ENCODE measurements at places on chromosomes 1 and 21.

DNA sequence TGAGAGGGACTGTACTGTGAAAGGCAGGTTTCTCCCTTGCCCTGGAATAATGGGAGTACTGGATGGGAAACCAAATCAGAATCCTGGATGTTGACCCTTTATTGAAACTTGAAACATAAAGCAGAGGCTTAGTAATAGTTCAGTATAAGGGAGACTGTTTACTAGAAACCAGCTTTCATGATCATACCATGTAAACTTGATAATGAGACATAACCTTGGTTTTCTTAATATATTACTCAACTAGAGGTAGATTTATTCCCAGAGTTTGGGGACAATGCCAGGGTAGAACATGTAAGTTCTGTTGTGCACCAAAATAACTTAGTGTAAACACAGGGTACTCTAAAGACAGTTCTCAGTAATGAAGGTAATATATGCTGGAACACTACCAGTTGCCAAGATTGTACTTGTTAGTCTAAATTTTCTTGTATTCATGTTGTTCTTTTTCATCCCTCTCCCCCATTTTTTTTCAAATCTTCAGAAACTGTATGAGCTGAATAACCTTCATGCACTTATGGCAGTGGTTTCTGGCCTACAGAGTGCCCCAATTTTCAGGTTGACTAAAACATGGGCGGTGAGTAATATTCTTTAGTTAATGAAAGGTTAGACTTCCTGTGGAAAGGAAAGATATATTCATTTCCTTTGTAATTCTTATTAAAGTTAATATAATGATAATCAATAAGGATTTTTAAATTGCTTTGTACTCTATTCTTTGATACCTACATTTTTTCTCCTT, 49.6 kb downstream of the ANGPTL1 start:
- DNase-seq: no peak

GRCh38 chr21:42861311-42861847, 18.0 kb downstream of the WDR4 start:
- DNase-seq: no peak

GRCh38 chr1:40582116-40582515, 50.7 kb downstream of the ZNF684 start:
- no peak for DNase-seq

- no peak for DNase-seq
These were observed 54.9 kb downstream of the GALNT2 start for GRCh38 chr1:230121950-230122349.

GRCh38 chr1:114833421-114833820, 21.2 kb upstream of the SYCP1 start:
- DNase-seq: no peak

GRCh38 chr1:112788561-112788960, 73.4 kb upstream of the PPM1J start:
- no peak for DNase-seq

DNA sequence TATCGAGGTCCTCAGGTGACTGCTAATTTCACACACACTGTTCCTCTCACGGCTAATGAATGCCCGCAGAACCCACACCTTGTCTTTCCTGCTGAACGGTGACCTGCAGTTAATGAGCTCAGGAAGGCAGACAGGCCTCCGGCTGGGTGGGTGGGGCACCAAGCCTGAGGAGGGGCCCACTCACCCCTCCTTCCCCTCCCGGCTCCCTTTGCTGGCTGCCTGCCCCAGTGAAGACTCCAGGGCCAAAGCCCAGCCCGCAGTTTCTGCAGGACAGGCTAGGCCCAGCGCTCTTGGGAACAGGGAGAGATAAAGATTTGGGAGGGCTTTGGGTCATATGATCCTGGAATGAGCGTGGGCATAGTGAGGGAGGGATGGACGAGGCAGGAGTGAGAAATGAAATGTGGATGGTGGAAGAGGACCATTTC, 26.4 kb downstream of the FOXO6 start:
- DNase-seq: no peak

DNA sequence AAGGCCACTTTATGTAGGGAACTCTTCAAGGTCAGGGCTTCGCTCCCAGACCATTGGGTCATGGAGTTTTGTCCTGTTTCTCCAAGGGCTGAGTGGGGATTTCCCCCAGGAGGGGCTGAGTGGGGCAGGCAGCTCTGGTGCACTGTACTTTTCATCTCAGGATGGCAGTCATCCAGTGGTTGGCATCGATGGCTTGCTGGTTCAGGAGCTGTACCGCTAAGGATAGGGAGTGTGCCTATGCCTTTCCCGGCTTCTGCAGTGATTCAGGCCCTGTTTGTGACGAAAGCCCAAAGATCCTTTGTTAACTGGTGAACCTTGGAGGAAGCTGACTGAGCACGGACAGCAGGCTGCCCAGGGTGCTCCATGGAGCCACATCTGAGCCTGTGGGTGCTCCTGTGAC, 100.1 kb upstream of the GADD45A start:
- no peak for DNase-seq

GRCh38 chr1:234309598-234310459, 63.4 kb upstream of the COA6 start:
- peak; percentile 60 for DNase-seq

- DNase-seq: no peak
These were observed 2.2 kb upstream of the SEMA4A start for GRCh38 chr1:156151093-156151688.

DNA sequence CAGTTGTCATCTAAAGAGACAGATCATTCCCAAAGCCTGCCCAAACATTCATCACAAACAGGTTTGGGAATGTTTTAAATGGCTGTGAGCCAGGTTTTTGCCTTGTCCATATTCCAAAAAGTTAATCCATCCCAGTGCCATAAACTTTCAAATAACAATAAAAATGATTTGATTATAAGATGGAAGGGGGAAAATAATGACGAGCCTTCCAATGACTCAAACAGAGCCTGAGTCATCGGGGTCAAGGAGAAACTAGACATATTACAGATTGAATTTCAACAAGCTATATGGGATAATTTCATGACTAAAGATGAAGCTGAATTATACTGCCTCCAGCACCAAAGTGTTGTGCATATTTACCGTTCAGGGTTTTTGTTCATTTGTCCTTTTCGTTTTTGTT, 195.8 kb upstream of the PKN2 start:
- no peak for DNase-seq

DNA sequence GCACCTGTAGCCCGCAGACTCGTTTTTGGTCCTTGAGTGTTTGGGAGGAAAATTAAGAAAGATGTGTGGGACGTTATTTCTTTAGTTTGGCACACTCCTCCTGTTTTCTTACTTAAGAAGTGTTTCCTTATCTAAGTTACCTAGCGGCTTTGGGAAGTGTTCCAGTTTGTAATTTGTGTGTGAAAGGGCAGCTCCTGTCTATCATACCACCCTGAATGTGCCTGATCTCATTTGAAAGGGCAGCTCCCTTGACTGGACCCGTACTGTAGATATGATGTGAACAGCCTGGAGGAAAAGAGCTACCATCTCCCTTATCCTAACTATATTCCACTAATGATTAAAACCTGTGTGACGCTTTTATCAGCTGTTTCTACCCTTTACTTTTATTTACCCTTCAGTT, 314.3 kb downstream of the CHRM3 start:
- no peak for DNase-seq

- no peak for DNase-seq
These were observed 104.3 kb upstream of the ADAR start for GRCh38 chr1:154712166-154712810.

GRCh38 chr1:25066731-25067517, 136.8 kb upstream of the RUNX3 start:
- no peak for DNase-seq

DNA sequence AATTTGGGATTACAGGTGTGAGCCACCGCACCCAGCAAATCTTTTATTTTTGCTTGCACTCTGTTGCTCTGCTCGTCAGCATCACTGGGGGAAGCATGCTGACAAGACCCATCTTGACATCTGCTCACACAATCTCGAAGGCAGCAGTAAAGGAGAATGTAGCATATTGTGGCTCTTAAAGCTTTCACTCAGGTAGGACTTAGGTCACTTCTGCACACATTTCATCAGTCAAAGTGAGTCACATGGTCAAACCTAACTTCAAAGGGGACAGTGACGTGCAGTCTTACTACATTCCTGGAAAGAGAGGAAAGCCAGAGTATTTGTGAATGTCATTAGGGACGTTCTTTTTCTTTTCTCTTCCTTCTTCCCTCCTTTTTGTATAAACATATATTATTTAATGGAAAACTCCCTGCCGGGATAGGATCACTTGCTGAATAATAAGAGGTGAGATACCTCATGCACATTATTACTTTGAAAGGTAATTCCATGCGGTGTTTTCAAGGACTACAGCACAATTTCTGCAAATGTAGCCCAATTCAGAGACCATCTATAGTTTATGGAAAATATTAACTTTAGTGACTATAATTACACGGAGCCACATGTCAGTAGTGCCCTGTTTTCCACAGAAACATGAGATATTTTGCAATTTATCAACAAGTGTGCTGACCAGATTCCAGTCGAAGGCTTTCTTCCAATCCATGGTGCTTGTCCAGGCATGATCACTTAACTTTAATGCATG, 19.3 kb upstream of the ACBD6 start:
- no peak for DNase-seq

GRCh38 chr1:207649210-207649753, 4.3 kb downstream of the CR1L start:
- no peak for DNase-seq

- DNase-seq: no peak
These were observed 523.2 kb upstream of the B3GALT2 start for GRCh38 chr1:193709607-193710006.

DNA sequence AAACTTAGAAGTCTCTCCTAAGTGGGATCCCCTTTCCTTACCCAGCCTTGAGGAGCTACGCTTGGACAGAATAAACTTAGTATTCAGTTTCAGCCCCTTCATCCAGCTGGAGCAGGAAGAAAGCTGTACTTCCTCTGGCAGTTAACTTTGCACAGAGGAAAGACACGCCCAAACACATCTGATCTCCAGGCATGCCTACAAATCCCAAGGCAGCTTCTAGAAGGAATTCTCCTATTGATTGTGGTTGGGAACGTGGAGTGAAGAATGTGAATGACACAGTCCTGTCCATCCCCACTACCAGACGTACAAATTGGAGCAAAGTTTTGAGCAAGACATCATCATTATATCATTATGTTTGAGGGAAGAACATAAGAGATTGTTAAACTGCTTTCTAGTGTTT, 6.6 kb upstream of the AK4 start:
- DNase-seq: no peak

- DNase-seq: peak; percentile 32
These were observed 6.8 kb upstream of the AKR1A1 start for GRCh38 chr1:45543581-45544417.

DNA sequence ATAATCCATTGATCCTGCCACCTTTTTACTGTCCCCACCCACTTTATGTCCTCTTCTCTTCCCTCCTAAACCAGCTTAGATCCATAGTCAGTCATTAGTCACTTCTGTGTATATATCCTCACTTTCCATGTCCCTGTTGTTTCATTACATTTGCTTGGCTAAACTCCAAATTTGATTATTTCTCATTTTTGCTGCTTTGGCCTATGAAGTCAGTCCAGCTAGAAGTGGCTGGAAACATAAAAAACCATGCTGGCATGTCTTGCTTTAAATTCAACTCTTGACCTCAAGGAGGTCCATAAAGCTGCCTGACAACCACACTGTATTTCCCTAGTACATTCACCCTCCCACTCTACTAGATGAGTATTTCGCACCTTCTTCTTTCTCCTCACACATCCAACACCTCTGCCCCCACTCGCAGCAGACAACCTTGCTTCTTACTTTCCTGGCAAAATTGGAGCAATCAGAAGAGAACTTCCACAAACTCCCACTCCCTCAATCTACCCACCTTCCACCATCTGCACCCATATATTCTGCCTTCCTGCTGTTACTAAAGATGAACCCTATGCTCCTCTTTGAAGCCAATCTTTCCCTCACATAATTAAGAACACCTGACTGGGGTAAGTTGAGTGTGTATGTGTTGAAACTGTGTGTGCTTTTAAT, 72.1 kb downstream of the ZNF648 start:
- DNase-seq: no peak

- no peak for DNase-seq
These were observed 554.6 kb downstream of the PLA2G4A start for GRCh38 chr1:187383366-187383765.
